ENCODE measurements at places on chromosomes 3 and 15.

DNA sequence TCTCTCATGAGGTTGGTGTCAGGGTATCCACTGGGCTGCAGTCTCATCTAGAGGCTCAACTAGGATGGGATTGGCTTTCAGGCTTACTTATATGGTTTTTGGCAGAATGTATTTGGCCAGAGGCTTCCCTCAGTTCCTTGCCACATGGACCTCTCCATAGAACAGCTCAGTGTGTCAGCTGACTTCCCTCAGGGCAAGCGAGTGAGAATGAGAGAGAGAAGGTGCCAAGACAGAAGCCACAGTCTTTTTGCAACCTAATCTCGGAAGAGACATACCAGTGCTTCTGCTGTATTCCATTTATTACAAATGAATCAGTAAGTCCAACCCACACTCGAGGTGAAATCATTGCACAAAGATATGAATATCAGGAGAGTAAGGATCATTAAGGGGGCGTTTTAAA, 129.2 kb downstream of the CCNL1 start:
- no peak for DNase-seq

DNA sequence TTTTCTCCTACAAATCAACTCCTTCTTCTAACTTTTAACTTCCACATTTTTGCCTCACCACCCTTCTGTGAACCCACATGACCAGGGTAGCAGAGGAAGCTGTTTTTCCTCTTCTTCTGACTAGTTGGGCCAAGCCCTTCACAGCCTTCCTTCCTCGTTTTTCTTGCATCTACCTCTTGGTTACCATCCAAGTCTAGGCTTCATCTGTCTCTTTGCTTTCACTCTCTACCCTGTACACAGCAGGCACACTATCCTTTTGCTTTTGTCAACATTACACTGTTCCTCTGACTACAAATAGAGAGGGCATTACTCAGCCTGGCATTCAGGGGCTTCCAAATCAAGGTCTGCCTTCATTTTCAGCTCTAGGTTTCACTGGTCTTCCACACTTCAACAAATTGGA, 22.0 kb downstream of the SLC9A9 start:
- DNase-seq = no peak

- DNase-seq = no peak
These were observed 655.5 kb downstream of the GBE1 start for GRCh38 chr3:81105789-81106488.

DNA sequence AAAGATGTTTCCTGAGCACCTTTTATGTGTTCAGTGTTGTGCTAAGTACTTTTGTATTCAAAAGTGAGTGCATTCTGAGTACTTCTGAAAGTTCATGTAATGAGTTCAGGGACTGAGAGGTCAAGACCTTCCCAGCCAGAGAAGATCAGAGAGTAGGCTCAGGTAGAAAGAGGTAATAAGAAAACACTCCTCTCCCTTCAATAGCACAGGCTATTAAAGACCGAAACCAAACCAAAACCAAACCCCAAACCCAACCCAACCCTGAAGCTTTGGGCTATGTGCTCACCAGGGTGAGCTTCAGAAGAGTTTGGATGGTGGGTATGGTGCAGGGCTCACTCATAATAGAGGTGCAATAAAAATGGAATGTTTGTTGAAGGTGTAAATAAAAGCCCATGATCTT, 76.7 kb upstream of the FAM3D start:
- DNase-seq = no peak

- no peak for DNase-seq
These were observed 241.9 kb downstream of the NTRK3 start for GRCh38 chr15:88014454-88015160.

- no peak for DNase-seq
These were observed 15.6 kb downstream of the FRMD4B start for GRCh38 chr3:69370156-69370883.

DNA sequence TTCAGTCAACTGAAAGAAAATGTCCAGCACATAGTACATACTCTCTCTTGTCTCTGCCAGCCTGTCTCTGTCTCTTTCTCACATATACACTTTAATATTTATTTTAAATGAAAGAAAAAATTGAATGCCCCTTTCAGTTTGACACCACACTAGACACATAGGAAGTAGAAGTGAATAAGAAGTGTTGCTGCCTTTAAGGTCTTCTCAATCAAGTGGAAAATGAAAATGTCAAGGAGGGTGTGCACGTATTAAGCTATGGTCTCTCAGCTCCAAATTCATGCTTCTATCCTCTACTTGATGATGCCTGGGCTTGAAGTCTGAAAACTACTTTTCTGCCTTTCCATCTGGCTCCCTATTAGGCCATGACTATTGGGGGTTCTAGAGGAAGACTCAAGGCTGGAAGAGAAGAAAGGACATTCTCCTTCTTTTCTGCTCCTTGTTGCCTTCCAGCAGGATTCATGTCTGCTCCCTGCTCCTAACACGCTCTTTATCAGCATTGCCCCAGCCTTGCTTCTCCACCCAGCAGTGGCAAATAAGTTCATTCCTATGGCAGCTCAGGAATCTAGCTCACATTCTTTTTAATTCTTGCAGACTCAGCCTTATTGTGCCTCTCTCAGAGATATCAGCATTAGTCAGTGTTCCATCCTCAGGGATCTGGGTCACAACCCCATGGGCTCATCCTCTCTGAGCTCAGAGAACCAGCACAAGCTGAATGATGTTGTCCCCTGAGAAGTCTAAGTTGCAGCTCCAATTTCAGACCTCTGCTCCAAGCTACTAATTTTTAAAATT, 609.1 kb upstream of the GRM7 start:
- no peak for DNase-seq

GRCh38 chr15:80386151-80386550, 18.0 kb upstream of the ARNT2 start:
- no peak for DNase-seq

DNA sequence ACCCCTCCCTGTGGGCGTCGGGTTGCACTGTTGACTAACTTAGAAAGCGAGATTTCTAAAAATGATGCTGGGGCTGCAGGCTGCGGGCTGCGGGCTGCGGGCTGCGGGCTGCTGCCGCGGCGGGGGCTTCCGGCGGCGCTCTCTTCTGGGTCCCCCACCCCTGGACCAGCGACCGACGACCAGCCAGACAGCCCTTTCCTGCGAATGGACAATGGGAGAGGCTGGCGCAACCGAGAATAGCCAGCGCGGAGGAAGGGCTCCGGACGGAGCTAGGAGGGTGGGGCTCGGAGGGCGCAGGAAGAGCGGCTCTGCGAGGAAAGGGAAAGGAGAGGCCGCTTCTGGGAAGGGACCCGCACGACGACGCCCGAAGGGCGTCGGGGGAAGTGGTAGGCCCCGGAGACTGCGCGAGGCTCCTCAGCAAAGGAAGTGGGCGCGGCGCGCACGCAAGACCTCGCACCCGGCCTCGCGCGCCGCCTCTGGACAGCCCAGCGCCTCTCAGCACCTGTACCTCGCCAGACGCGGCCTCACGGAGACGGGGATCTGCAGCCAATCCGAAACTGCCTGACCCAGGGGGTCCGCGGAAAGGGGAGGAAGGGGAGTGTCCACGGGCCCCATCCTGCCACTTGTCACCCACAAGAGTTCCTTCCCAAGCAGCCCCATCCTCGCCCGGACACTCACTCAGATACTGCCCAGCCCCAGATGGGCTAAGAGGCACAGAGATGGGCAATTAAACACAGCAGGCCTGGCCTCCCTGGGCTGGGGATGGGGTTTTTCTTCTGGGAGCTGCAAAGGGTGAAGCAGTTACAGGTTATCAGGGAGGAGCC, 70.7 kb downstream of the SLC12A8 start:
- no peak for DNase-seq
